ENCODE measurements at places on chromosomes 1 and 21.
A peak's percentile ranks its signal among the peaks of the same experiment; 100 is the strongest.

- DNase-seq, result no peak
Observed at GRCh38 chr1:1957533-1957961, 38.5 kb upstream of the TMEM52 start.

GRCh38 chr1:168179438-168180147 lies 831 bp downstream of the TIPRL start:
- DNase-seq, result peak; percentile 12

DNA sequence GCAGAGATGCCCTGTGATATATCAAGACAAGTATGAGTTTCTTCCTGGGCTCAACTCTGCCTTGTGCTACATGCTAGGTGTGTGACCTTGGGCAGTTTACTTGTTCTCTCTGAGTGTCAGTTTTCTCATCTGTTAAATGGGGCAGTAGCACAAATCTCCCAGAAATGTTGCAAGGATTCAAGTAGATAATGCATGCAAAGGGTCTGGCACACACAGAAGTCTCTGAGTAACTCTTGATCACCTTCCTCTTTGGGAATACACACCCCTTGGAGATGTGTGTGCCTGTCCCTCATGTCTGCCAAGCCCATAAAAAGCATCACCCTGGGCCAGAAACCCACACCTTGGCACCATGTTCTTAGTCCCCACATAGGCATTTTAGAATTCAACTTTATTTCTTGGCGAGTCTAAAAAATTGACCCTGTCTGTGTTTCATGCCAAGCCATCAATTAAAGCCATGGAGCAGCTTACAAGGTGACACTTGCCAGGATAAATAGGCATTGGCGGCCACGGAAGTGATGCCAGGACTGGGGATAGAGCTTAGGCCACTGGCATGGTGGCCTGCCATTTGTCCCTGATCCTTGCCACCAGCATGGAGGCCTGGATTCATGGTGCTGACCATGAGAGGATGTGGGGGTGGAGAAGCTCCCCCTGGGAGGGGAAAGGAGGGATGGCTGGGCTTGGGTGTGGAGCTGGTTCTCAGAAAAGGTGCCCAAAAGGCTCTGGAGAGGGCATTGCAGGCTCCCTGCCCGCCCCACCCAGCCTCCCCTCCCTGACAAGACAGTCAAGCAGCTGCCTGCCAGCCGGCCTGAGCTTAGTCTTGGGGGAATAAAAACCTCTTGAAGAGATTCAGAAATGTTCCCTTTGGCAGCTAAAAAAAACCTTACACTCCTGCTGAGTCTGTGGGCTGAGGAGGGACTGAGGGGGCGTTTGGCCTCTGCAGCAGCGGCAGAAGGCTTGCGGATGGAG lies 118.0 kb upstream of the IPO9 start:
- DNase-seq, result no peak

DNA sequence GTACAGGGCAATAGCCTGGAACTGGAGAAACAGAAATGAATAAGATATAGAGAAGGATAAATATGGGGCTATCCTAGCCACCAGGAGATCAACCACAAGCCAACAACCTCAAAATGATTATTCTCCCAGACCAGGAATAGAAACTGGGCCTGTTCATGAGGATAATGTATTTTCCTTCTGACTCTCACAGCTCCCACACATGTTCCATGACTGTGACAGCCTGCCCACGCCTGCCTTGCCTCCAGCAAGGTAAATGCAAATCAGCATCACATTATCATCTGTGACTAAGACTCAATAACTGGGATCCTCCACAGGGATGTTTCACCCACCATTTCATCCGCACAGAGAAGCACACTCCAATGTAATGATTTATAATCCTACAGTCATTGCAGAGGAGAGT lies 3.3 kb downstream of the ENSA start:
- no peak for DNase-seq

GRCh38 chr1:54335011-54335754 lies 71.0 kb downstream of the SSBP3 start:
- peak; percentile 52 for DNase-seq

DNA sequence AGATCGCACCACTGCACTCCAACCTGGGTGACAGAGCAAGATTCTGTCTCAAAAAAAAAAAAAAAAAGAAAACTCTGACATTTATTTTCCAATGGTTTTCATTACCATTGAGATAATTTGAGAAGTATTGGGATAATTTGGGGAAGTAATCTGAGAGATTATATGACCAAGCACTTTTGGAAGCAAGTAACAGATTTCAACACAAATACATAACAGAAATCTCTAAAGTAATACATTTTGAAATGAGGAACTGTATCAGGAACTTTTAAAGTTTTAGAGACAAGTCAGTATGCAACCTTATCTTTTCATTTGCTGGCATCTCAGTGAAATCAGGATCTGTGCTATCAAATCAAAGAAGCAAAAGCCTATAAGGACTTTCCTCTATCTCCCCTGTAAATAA lies 25.4 kb upstream of the SLC16A1 start:
- no peak for DNase-seq

DNA sequence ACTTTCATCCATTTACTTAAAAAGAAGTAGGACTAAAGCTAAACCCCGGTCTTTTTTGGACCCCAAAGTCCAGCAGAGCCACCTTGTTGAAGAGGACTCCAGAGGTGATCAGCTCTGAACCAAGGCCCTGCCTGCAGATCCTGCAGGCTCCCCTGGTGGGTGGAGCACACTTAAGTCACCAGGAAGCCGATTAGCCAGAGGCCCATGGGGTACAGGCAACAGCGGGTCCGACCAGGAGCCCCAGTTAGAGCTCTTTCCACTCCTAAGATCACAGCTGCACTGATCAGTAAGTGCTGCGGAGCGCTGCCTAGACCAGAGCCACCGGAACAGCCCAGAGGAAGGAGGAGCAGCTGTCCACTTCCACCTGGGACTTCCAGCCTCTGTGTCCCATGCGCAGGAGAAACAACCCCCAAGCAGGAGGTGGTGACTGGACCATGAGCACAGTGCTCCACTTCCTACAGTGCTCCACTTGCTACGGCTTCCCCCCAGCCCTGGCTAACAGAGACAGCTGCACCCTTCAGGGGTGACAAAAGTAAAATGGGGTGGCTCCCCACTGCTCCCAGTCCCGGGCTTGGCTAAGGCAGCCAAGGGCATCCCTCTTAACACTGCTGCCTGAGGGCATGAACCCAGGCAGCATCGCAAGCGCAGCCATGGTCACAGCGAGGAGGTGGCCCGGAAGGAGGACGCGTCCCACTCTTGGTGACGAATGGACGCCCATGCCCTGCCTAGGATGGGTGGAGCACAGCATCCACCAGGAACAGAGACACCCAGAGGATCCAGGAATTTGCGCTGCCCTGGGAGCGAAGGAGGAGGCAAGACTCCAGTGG lies 58.0 kb downstream of the NPHP4 start:
- no peak for DNase-seq

GRCh38 chr1:154784924-154785531 lies 85.1 kb downstream of the KCNN3 start:
- DNase-seq, result no peak

DNA sequence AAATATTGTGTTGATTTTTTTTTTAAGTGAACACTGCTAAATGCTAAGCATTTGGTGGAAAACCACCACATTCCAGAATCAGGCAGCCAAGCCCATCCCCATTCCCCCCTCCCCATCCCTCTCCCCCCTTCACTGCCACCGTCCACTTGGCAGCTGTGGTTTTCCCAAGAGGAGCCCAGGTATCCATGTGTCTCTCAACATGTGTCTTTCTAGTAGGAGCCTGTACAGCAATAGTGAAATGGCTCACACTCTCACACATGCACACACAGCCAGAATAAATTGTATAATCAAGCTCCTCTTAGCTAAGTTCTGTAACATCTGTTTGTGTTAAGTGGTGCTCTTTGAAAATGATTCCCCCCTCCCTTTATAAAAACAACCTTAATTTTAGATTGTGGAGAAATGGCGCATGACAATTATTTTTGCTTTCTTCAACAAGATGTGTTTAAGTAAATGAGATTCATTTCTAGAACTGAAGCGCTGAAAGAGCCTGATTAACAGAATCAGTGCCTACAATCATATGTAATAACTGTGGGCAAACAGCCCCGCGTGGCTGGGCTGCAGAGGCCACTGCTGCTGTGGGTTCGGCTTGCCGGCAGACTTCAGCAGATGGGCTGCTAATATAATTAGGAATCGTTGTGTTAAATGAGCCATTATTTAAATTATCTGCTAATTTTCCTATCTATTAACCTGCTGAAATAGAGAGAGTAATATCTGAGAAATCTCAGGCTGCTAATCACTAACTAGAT lies 43.3 kb downstream of the BACE2 start:
- DNase-seq, result no peak

GRCh38 chr1:152940614-152941013 lies 6.4 kb upstream of the SPRR5 start:
- no peak for DNase-seq

GRCh38 chr1:195697130-195697529 lies 911.1 kb downstream of the KCNT2 start:
- no peak for DNase-seq

- no peak for DNase-seq
Observed at GRCh38 chr1:88812366-88812765, 79.0 kb downstream of the GTF2B start.

DNA sequence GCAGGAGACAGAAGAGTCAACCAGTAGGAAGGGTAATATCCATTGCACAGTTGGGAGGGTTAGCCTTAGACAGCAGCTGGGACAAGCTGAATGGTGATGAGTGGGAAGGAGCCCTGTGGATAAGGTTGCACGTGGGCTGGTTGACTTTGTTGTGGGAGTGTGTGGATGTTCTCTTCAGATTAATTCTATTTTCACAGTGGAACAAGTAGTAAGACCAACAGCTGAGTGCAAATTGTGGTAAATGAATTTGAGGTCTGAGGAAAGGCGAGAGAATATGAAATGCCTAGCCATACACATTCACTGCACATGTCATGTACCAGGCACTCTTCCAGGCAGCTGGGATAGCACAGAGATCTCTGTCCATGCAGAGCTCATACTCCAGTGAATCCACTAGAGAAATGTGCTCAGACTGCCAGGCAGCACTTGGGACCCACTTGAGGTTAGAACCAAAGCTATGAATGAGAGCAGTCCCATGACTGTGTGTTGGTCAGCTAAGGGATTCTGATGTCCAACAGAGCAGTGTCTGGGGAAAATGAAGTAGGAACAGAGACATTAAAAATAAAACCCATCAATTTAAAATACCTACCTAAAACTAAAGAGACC lies 25.2 kb upstream of the VTCN1 start:
- DNase-seq, result no peak

- DNase-seq, result peak; percentile 67
Observed at GRCh38 chr1:180533266-180533987, 25.3 kb upstream of the OVAAL start.

DNA sequence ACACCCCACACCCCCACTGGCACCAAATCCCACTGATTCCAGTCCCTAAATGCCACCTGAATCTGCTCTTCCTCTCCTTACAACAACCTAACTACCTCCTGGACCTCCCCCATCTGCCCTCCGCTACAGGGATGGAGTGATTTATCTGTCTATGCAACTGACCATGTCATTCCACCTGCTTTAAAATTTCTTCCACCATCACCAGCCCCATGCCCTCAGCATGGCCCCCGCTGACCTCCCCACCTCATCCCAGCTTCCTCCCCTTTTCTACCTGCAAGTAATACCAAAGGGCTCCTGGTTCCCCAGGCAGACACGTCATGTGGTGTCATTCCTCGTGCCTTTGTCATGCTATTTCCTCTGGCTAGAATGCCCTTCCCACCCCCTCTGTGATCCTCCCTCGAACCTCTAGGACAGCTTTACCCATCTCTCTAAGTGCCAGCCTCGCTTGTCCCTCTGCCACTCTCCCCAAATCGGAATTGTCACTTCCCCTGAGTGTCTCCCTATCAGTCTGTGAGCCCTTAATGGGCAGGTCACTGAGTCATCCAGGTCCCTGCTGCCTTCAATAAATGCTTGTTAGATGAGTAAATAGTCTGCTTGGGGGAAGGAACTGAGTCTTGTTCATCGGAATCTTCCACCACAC lies 3.7 kb downstream of the GJB4 start:
- peak; percentile 47 for DNase-seq

- no peak for DNase-seq
Observed at GRCh38 chr21:33948951-33949444, 33.4 kb upstream of the ATP5PO start.

DNA sequence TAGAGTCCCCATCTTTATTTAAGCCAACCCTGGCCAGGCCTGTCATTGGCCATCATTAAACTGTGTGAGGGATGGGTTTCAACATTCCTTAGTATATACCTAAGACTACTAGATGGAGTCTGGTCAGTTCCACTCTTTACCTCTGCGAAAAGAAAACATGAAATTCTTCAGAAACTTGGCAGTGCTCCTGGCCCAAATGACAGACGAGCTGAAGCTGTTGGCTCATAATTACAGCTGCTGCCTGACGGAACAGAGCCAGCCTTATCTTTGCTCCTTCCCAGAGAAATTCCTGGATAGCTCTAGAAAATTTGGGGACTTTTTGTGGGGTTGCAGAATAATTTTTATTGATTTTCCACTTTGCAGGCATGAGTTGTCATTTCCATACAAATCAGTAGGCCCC lies 30.4 kb downstream of the NPHS2 start:
- DNase-seq, result no peak

DNA sequence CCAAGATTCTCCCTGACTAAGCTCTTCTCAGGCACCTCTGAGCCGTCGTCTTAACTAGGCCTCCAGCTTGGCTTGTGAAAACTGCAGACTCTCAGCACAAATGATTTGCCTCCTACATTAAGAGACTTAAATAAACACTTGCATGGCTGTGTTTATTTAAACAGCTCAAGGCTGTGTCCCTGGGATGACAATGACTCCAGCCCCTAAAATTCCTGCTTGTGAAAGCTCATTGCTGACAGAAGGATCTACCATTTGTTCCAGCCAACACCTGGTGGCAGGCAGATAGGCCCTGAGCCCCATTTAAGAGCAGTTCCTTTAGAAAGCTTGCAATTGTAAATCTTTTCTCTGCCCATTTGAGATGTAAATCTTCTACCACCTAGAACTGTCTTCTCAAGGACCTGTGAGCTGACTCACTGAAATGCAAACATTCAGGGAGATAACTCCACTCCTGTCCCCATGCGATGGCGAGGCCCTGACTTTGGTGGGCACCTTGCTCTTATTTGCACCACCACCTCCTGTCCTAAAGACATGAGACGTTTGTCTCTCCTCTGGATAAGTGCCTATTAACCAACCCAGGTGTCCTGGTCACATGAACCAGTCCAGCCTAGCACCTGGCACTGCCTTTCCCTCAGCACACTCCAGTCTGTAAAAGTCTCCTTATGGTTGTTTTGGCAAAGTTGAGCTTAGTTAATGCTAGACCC lies 15.1 kb upstream of the PCP4 start:
- DNase-seq, result no peak

Measured in AG08395 (cell line).